Vagina (tissue), 2 donors: ENCODE measurements at places on chromosomes 1 and 21.

- no peak for DNase-seq
Measured at GRCh38 chr1:12568009-12568767, 49.8 kb downstream of the DHRS3 start.

- no peak for DNase-seq
Measured at GRCh38 chr1:162905174-162906158, 44.5 kb upstream of the CCDC190 start.

- no peak for DNase-seq
Measured at GRCh38 chr1:18736958-18737357, 106.3 kb downstream of the PAX7 start.

DNA sequence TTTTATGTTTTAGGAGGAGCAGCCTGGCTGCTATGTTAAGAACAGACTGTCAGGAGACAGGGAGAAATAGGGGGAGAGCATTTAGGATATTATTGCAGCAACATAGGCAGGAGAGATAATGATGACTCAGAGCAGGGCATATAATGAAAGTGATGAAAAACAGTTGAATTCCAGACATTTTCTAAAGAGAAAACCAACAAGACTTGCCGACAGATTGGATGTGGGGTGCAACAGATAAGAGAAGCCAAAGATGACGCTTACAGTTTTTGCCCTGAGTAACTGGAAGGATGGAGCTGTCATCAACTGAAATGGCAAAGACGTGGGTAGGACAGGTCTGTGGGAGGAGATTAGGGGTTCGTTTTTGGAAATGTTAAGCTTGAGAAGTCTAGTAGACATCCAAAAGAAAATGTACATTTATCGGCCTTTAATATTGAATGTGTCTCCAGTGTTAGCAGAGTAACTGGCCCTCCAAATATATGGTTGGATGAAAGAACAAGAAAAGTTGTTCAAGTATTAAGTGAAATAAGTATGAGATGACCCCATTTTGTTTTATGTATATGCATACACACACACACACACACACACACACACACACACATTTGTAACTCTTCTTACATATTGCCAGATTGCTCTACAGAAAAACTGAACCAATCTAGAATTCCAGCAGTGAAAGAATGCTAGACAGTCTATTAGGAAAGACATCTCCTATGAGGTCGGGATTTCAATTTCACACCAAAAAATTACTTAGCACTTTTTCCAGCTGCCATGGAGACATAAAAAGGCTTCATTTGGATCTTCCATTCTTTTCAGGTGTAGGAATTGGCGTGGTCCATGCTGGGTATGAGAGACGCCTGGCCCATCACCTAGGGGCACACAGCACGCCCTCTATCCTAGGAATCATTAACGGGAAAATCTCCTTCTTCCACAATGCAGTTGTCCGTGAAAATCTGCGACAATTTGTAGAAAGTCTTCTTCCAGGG is 17.2 kb downstream of the DNAJC16 start:
- DNase-seq, result no peak

GRCh38 chr1:68185743-68186142 is 46.6 kb downstream of the WLS start:
- DNase-seq, result no peak

DNA sequence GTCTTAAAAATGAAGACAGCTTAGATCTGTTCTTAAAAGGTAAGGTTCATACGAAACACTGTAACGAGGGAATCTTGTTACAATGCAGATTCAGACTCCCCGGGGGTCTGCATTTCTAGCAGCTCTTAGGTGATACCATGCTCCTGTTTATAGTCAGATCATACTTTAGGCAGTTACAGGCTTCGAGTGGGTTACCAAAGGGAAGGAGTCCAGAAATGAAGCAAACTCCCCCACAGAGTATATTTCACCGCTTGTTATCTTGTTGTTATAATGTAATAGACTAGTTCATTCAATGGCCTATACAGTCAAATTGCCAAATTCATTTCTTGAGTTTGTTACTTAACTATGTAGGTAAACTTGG is 601.1 kb downstream of the USP25 start:
- no peak for DNase-seq

DNA sequence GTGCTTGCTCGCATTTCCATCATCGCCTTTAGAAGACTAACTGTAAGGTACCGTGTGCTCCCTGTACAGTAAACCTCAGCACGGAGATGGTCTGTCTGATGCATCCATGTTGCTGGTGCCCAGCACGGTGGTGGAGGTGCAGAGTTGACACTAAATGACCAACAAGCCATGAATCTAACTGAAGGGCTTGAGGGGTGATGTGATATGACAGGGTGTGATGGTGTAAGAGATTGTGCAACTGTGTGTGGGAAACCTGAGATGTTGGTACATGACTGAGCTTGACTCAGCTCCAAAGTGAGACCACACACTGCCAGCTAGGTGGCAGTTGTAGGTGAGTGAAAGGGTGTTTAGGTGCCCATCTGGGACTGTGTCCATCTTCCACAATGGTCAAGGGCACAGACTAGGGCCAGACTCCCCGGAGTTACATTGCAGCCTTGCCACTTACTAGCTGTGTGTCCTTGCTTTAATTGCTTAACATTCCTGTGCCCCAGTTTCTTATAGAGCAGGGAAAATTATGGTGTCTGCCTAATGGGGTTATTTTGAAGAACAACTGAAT is 21.4 kb downstream of the SLC2A1 start:
- DNase-seq, result no peak

DNA sequence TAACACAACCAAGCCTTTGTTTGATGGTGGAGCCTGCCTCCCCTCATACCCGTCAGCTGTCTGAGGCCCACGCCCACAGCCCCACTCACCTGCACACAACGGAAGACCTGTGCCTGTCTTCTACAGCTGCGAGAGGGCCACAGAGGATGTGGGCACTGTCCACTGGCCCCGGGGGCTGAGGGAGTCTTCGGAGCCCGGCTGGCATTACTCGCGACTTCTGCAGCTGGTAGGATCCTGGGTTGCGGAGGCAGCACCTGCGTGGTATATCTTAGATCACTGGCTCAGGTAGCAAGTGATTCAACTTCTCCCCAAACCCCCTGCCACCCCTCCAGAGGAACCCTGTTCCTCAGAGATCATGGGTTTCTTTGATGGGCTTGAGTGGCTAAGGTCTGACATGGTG is 109.9 kb downstream of the EDEM3 start:
- no peak for DNase-seq

GRCh38 chr1:18508084-18508483 is 27.4 kb downstream of the KLHDC7A start:
- DNase-seq, result no peak

DNA sequence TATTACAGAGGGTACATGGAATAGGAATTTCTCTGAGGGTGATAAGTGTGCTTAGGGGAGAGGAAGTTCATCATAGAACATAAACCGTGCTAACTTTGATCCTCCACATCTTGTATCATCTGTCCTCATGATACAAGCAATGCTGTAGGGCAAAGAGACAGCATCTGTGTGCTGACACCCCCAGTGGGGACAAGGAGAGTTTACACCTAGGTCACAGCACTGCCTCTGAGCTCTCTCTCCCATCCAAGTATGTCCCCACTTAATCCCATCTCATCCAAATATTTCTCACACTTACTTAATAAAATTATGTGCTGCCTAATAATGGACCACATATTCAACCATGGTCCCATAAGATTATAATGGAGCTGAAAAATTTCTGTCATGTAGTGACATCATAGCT is 4.3 kb upstream of the TEDDM1 start:
- no peak for DNase-seq

GRCh38 chr1:216461466-216461865 is 38.2 kb upstream of the USH2A start:
- no peak for DNase-seq

DNA sequence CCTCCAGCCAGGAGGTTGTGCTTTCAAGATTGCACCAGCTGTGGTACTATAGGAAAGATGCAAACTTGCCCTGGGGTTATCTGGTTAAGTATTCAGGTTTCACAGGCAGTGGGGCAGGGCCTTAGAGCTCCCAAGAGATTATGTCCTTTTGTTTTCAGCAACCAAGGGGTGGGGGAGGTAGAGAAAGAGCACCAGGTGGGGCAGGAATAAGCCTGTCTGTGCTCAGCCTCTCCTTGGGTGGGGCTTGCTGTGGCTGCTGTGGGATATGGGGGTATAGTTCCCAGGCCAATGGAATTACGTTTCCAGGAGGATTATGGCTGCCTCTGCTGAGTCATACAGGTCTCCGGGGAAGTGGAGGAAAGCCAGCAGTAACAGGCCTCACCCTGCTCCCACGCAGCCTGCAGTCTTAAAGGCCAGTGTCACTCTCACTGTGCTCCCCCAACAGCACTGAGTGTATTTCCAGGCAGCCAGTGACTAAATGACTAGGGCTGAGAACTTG is 508.6 kb downstream of the RWDD3 start:
- DNase-seq, result no peak

DNA sequence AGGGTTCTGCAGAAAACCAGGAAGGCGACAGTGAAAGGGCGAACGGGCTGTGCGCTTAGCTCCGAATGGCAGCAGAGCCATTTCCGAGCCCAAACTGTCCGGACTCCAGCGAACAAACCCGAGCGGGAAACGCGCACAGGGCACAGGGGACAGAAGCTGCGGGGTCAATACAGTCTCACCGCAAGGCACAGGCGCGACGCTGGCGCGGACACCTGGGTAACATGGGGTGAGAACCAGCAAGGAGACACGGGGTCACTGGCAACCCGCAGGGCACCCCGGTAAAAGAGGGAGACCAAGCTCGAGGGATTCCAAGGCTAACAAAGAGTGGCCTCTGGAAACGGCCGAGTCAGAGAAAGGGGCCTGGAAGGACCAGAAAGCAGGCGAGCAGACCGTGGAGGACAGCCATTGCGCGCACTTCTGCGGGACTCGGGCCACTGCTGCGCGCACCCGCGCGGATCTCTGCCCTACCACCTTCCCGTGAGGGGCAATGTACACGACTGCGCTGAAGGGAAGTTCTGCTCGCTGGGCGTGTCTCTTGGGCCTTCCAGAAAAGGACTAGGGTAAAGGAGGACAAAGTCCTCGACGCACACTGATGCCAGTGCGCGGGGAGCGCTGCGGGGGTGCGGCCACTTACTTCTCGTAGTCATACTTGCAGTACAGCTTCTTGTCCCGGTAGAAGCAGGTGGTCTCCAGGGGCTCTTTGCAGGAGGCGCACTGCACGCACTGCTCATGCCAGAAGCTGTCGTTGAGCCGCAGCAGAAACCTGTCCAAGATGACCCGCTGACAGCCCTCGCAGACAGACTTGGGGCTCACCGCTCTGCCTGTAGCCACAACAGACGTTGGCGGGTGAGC is 3.8 kb downstream of the LMX1A start:
- no peak for DNase-seq

DNA sequence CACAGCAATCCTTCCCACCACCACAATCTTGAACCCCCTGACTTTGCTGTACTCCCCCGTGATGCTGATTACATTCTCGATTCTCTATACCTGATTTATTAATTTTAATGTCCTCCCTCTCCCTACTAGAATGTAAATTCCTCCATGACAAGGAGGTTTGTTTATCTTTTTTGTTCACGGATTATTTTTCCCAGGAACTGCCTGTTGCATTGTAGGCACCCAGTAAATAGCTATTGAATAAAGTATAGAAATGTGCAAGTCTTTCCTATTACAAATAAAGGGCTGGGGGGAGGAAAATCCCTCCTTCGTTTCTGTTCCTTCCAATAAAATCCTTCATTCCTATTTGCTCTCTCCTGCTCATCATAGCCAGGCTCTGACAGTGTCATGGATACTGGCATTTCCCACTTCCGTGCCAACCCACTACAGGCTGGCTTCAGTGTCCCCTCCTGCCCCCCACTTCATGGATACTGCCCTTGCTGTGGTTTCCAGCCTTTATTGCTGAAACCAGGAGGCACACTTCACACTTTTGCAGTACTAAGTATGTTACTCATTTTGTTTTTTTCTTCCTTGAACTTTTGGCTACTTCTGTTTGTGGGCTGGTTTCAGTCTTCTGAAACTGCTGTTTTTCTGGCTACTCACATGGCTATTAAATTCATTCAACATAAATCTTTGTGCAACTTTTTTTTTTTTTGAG is 7.5 kb downstream of the KIF1B start:
- no peak for DNase-seq

DNA sequence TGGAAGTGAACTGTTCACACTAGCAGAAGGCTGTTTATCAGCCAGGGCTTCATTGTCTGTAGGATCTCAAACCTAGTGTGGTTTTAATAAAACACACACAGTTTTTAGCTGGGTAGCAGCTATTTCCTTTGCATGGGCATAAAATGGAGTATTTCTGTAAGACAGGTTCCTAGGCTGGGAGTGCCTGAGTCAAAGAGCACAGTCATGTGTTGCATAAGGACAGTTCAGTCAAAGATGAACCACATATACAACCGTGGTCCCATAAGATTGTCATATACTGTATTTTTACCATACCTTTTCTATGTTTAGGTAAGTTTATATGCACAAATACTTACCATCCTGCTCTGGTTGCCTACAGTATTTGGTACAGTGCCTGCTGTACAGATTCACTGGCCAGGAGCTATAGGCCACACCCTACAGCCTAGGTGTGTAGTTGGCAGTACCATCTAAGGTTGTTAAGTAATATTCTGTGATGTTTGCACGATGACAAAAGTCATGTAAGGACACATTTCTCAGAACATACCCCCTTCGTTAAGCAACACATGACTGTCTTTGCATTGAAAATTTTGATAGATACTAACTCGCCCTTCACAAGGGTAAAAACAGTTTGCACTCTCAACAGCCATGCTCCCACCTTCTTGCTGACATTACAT is 17.2 kb downstream of the LGALS8 start:
- no peak for DNase-seq

GRCh38 chr1:35809114-35810095 is 1.6 kb downstream of the AGO4 start:
- no peak for DNase-seq

DNA sequence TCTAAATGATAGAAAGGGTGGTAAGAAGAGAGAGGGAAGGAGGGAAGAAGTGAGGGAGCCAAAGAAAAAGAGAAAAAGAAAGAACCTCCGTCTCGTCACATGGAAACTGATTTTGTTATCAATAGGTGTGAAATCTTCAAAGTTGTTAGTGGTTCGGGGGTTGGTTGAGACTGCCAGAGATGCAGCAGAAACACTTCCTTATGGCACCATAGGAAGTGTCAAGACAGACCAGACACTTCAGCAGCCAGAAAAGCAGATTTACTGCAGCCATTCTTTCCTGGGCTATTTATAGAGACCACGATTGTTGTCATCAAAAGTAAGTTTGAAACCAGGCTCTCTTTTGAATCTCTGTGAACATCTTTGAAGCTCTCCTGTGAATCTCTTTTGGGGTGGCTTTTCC is 150.5 kb downstream of the PLPPR5 start:
- no peak for DNase-seq

DNA sequence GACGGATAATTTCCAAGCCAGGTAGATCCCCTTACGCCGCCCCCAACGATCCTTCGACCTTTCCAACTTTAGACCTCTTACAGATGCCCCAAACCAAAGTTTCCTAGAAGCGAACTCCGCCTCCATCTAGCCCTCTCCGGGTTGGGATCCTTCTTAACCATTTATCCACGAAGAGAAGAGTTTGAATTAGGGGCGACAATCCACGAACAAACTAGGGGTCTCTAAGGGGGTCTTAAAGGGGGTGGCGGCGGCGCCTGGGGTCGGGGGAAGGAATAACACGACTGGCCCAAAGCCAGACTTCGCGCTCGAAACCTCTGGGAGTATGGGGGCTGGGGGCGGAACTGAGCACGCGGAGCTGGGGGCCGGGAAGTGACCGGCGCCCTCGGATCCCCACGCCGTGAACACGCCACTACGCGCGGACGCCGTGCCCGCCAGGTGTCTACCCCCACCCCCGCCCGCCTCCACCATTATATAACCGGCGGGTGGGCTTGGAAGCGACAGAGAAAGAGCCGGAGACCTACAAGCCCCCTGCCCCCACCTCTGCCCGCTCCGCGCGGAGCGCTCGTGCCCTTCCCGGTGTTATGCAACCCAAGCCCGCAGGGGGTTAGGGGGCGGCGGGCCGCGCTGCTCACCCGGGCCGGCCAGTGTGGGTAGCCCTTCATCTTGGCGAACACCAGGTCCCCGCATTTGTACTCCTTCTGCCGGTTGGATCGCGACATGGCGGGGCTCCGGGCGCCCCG is 594 bp downstream of the HDGF start:
- no peak for DNase-seq
